H4 (cell line): ENCODE measurements at places on chromosomes 6 and 20. TPM values are rescaled to one million over a fixed set of nuclear protein-coding genes. Genes with fewer than 3 reads are reported as not detected.

DNA sequence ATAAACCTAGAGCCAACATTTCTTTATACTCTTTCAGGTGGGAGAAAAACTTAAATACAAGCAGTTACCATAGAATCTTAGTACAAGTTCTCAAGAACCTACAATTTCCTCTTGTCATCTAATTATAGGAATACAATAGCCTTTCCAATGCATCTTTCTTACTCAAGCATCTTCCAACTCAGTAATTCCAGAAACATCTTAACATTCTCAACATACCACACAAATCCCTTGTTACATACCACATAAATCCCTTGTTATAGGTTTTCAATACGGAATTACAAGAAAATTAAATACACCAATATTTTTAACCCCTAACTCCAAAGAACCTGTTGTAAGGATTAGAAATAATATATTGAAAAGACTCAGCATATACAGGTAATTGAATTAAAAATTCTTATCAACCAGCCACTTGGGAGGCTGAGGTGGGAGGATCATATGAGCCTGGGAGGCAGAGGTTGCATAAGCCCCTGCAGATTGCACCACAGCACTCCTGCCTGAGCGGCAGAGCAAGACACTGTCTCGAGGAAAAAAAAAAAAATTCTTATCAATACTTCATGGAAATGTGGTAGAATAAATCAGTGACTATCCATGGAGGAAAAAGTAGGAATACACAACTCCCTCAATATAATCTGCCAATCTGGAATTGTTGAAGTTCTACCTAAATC lies 127.5 kb upstream of the CCDC28A start:
- DNase-seq = no peak

DNA sequence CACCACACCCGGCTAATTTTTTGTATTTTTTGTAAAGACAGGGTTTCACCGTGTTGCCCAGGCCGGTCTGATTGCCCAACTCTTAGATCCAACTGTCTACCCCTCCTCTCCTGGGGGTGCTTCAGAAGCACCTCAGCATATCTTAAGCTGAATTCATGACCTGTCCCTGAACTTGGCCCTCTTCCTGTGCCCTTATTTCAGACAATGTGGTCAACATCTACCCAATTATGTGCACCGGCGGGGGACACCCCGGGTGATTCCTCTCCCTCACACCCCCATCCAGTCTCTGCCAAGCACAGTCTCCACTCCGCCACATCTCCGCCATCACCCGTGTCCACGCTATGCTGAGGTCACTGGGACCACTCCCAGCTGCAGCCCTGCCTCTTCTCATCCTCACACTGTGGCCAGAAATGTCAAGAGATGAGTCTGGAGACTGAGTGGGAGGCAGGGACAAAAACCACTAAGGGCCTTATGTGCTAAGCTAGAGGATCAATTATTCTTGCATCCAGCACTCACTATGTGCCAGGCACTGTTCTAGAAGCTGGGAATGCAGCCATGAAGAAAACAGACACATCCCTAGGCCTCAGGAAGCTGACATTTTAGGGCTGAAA lies 111.9 kb downstream of the ARMC2 start:
- DNase-seq = no peak

The ADGB gene
- total RNA-seq = not detected in 2 replicates

The NKAIN2 gene
- total RNA-seq = 0.23 and 0.45 TPM in 2 replicates

GRCh38 chr20:4117158-4117740 lies 101.9 kb upstream of the RNF24 start:
- no peak for DNase-seq

The MCCD1 gene
- total RNA-seq = not detected in 2 replicates

DNA sequence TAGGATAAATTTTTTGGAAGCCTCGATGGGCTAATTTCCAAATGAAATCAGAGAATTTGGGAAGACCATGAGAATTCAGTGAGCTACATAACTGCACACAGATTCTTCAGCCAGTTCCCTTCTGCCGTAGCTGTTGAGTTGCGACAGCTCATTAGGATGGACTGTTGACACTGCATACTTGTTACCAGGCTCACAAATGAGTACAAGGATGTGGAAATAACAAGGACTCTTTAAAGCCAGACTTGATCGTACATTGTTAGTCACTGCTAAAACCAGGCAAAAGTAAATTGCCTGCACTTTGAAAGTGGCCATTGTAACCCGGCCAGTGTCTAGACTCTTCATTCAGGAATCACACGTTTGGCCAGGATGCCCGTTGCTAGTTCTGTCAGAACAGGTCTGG lies 37.0 kb downstream of the NDUFAF5 start:
- DNase-seq = no peak

DNA sequence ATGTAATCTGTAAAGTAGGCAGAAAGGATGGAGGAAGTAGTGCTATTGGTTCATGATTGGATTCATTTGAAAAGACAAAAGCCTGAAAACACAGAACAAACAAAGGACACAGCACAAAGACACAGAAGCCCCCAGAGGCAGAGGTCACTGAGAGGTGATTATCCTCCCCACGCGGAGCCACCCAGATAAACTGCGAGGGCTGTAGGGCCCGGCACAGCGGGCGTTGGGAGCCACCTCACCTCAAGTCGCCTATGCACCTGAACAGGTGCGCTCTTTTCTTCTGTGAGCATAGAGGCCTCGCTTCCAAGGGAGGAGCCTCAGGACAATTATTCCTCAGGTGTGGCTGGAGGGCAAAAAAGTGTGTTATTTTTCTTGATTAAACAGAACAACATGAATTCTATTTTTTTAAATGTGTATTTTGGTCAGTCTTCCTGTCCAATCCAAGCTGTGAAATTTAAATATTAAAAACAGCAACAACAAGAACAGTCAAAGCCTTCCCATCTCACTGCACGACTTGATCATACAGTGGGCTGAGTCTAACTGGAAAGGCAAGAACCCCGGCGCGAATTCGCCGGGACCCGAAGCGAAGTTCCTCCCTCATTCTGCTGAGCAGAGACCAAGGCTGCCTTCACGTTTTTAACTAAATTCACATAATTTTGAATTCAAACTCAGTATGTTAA lies 205.3 kb downstream of the THBS2 start:
- no peak for DNase-seq

- no peak for DNase-seq
Observed at GRCh38 chr6:26367114-26367513, 2.1 kb downstream of the BTN3A2 start.

DNA sequence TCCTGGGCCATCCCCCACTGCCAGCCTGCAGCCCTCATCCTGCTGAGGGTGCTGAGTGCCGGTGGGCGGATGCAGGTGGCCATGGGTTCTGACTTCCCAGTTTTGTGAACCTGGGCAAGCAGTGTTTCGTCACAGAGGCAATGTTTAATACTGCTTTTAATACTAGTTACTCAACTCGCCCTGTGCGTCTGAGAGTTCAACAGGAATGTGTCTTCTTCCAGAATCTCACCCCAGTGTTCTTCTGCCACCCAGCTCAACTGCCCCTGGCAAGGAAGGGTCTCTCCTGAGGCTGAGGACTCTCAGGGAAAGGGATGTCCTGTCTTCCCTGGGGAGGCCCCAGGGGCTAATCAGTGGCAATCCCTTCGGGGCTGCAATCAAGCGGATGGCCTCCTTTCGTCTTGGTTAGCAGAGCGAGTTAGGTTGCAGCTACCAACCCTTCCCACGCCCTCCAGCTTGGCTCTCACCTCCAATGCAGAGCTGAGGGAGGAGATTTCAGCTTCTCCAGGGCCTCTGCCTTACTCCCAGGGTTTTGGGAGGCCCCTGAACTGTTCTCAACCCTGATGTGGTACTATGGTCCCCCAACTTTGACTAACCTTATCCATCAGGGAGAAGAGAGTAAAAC lies 2.0 kb downstream of the KCNK16 start:
- DNase-seq = no peak

GRCh38 chr6:35385457-35386202 lies 43.3 kb downstream of the PPARD start:
- DNase-seq = no peak

DNA sequence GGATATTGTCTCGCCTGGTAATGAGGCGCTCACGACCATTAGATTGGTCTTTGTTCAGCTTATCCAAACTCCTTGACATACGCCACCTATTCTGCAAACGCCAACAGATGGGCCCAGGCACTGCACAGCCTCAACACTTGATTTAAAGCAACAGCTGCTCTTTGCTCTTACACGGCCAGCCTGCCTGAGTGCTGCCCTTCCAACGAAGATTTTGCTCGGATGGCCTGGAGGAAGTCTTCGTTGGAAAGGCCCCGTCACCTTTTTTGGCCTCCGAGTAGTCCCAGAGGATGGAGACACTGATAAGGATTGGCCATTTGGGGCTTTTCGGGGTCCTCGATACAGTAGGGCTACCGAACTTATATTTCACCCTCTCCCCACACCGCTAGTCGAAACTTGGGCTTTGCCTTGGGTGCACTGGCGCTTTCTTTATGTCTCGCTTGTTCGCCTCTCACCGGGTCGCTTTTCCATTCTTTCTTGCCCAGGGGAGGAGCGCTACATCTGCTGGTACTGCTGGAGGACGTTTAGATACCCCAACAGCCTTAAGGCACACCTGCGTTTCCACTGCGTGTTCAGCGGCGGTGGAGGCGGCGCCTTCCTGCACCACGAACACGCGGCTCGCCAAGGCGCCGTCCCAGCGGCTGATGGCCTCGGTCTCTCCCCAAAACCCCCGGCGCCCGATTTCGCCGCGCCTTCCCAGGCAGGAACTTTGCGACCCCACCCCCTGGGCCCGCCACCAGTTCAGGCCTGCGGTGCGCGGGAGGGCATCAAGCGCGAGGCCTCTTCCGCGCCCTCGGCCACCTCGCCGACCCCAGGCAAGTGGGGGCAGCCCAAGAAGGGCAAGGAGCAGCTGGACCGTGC lies 6.1 kb downstream of the PRDM13 start:
- DNase-seq = no peak

- no peak for DNase-seq
Observed at GRCh38 chr6:40968620-40969164, 70.3 kb downstream of the UNC5CL start.

The RWDD2A gene
- 1.3 and 1.6 TPM in 2 replicates for total RNA-seq

The CTSA gene
- total RNA-seq = 102 and 150 TPM in 2 replicates

The RAMACL gene
- total RNA-seq = 0.04 and 0.08 TPM in 2 replicates

The RIMS1 gene
- total RNA-seq = 4.4 and 6.7 TPM in 2 replicates

DNA sequence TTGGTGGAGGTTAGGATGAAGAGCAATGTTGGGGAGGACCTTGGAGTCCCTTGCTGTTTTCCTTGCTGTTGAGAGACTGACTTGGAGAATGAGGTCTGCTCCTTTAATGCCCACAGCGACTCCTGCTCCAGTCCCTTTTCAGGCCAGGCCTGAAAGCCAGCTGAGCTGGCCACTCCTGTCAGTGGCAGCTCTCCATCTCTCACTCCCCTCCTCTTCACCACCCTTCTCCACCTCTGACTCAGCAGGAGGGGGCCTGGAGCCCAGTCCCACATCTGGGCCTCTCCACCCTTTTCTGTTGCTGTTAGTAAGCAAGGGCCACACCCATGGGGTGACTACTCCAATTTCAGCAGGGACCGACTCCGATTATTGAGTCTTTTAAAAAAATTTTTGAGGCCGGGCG lies 2.2 kb downstream of the SNX21 start:
- no peak for DNase-seq

The SLC17A3 gene
- 0.39 TPM in 1 of 2 replicates, not detected in the other for total RNA-seq

GRCh38 chr6:89834884-89835792 lies 5.5 kb downstream of the CASP8AP2 start:
- DNase-seq = no peak

GRCh38 chr6:37456816-37457560 lies 24.0 kb downstream of the CMTR1 start:
- no peak for DNase-seq

The CLPSL2 gene
- total RNA-seq = 5.7 TPM in 1 of 2 replicates, not detected in the other

DNA sequence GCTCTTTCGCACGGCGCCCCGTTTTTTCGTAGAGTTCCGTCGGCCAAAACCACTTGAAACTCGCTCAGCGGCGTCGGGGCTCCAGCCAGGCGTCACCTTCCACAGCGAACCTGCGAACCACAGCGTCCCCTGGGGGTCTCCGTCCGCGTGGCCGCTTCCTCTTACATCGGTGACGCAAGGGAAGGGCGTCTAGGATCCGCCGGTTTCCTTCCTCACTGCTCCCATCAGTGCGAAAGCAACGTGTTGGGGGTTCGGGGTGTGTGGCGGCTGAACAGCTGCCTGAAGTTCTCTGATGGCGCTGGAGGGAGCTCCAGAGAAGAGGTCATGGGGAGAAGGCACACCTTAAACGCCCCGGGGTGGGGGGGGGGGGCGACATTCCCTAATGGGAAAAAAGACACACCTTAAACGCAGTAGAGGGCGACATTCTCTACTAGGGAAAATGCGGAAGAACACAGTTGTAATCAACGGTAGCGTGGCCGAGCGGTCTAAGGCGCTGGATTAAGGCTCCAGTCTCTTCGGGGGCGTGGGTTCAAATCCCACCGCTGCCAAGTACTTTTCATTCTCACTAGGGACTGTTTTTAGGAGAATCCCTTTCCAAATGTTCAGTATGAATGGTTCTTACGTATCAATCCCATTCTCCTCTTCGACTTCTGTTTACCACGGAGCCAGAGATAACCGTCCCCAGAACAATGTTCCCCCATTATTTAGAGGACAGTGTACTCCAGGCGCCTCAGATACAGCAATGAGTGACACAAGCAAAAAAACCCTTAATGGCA lies 16.4 kb downstream of the ZNF311 start:
- no peak for DNase-seq

The SLC17A9 gene
- total RNA-seq = not detected in 2 replicates

The COL11A2 gene
- 0.10 and 0.39 TPM in 2 replicates for total RNA-seq

The IL17F gene
- not detected in 2 replicates for total RNA-seq

The KIFC1 gene
- total RNA-seq = 52.4 and 67.2 TPM in 2 replicates

GRCh38 chr20:49568278-49569151 lies 578 bp upstream of the PTGIS start:
- no peak for DNase-seq

The TCP1 gene
- total RNA-seq = 210 and 251 TPM in 2 replicates

The NKX2-4 gene
- 1.1 and 1.8 TPM in 2 replicates for total RNA-seq

GRCh38 chr6:6709106-6709505 lies 120.6 kb downstream of the LY86 start:
- DNase-seq = no peak

GRCh38 chr6:137867685-137868509 lies 838 bp downstream of the TNFAIP3 start:
- no peak for DNase-seq

DNA sequence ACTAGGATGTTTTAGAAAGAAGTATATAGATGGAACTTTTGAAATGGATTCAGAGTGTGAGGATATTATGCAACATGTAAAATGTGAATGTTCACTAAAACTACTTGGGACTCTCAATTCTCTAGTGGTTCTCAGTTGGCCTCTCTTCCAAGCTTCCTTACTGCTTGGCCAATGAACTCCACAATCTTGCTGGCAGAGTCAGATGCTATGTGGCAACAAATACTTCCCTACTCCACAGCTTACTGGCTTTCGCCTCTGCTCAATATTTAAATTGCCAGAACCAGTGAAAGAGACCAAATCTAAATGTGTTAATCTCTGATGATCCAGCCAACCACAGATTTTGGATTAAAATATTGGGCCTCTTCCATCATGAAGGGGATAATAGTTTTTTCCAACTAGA lies 138.4 kb downstream of the HTR1B start:
- no peak for DNase-seq

The SCP2D1 gene
- not detected in 2 replicates for total RNA-seq

- DNase-seq = peak; percentile 94
Observed at GRCh38 chr20:3781153-3781910, at the start of gene SPEF1. SPEF1 (minus strand) TSS chr20:3781448; CDS start chr20:3781287, 161 bp downstream.

The AGER gene
- 0.41 TPM in 1 of 2 replicates, not detected in the other for total RNA-seq

GRCh38 chr20:38165089-38165965 lies at the start of gene TGM2:
TGM2 (minus strand) TSS chr20:38165270; CDS start chr20:38165198, 72 bp downstream.
- peak; percentile 59 for DNase-seq
